ENCODE measurements at places on chromosomes 7 and 10.

GRCh38 chr7:69277366-69277765 is 320.9 kb upstream of the AUTS2 start:
- no peak for DNase-seq
- H3K27ac ChIP-seq, result no peak overlapping the region
- H3K27me3 ChIP-seq, result no peaks in the 10 kb centered on the region
- H3K4me1 ChIP-seq, result no peaks in the 10 kb centered on the region
- H3K4me3 ChIP-seq, result no peak overlapping the region

- no peak overlapping the region for H3K4me3 ChIP-seq
- H3K4me1 ChIP-seq, result no peaks in the 10 kb centered on the region
- H3K27me3 ChIP-seq, result no peaks in the 10 kb centered on the region
- H3K27ac ChIP-seq, result no peak overlapping the region
Observed at GRCh38 chr10:29600821-29601220, 34.0 kb downstream of the SVIL start.

GRCh38 chr7:39732837-39733804 is 109.7 kb downstream of the RALA start:
- H3K4me1 ChIP-seq, result peaks cover 28% of the 10 kb centered on the region
- no peaks in the 10 kb centered on the region for H3K27me3 ChIP-seq
- H3K4me3 ChIP-seq, result peak overlapping the region; percentile 92
- DNase-seq, result peak; percentile 95
- peak overlapping the region; percentile 98 for H3K27ac ChIP-seq

GRCh38 chr7:139767561-139767982 is 10.2 kb downstream of the HIPK2 start:
- H3K4me1 ChIP-seq, result peaks cover 50% of the 10 kb centered on the region
- peak overlapping the region; percentile 58 for H3K4me3 ChIP-seq
- DNase-seq, result no peak
- peaks cover 7% of the 10 kb centered on the region for H3K36me3 ChIP-seq
- peak overlapping the region; percentile 90 for H3K27ac ChIP-seq

GRCh38 chr10:659688-660141 is 29.8 kb downstream of the DIP2C start:
- no peaks in the 10 kb centered on the region for H3K36me3 ChIP-seq
- H3K27me3 ChIP-seq, result peaks cover 15% of the 10 kb centered on the region
- no peak overlapping the region for H3K4me3 ChIP-seq
- DNase-seq, result no peak
- H3K27ac ChIP-seq, result no peak overlapping the region

- peaks cover 3% of the 10 kb centered on the region for H3K36me3 ChIP-seq
- H3K27ac ChIP-seq, result no peak overlapping the region
- no peak overlapping the region for H3K4me3 ChIP-seq
- no peak for DNase-seq
- peaks cover 40% of the 10 kb centered on the region for H3K27me3 ChIP-seq
Observed at GRCh38 chr7:142300689-142301088, 42.8 kb upstream of the PRSS58 start.

DNA sequence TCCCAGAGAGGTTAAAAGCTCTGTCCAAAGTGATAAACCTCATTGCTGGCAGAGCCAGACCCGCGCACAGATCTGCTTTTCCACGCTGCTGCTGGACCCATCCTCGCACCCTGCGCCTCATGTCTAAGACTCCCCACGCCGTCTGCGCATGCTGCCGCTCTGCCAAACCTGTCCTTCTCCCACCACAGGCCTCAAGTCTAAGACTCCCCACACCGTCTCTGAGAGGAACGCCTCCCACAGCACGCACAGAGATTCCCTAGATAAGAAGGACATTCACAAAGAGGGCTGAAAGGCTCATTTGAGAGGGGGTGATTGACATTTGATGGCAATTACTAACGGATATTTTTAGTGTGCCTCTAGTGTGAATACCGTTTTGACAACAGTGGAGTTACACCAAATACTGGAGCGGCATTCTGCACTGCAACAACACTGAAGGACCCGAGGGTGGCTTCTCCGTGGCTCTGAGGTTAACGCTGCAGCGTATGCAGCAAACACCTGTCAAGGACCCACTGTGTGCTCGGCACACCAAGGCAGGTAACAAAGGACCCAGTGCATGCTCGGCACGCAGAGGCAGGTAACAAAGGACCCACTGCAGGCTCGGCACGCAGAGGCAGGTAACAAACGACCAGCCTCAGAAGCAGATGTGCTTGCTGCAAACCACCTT is 231.4 kb downstream of the DNAJB6 start:
- H3K36me3 ChIP-seq, result peaks cover 12% of the 10 kb centered on the region
- H3K4me3 ChIP-seq, result peak overlapping the region; percentile 99
- DNase-seq, result no peak
- peaks cover 17% of the 10 kb centered on the region for H3K4me1 ChIP-seq

DNA sequence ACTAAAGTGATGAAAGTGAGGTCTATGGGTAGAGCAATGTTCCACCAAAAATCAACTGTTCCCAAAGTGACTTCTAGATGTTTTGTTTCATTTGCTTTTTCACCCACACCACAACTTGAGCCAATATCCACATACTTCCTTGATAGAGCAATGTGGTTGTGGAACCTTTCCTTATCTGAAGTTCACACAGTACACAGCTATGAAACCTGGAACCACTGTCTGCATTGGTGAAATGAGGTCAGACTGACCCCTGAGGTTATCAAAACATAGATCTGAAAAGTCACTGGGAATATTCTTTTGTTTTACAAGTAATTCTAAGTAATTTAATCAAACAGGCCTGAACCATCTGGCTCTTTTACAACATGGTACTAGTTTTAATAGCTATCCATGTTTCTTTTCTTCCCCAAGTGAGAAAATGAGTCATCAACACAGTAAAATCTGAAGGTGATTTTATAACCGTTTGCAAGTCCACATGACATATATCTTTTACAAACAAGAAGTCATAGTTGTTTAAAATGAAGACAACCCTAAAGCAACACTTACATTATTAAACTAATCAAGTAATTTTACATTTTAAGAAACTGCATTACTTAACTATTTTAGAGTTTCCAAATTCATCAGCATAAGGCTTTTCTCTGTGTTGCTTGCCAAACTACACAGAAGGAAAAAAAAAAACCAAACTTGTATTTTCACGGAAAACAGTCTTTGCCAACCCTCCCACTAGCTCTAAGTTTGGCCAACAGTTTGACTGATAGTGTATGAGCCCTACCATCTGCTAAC is 80.3 kb downstream of the LRRC17 start:
- peaks cover 4% of the 10 kb centered on the region for H3K27me3 ChIP-seq
- H3K4me1 ChIP-seq, result no peaks in the 10 kb centered on the region
- no peak for DNase-seq
- H3K36me3 ChIP-seq, result no peaks in the 10 kb centered on the region
- no peak overlapping the region for H3K4me3 ChIP-seq

GRCh38 chr10:124020981-124021815 is 72.2 kb downstream of the CHST15 start:
- no peak overlapping the region for H3K27ac ChIP-seq
- DNase-seq, result no peak
- H3K27me3 ChIP-seq, result peaks cover 58% of the 10 kb centered on the region
- no peaks in the 10 kb centered on the region for H3K4me1 ChIP-seq

GRCh38 chr7:40805361-40805760 is 670.6 kb downstream of the SUGCT start:
- no peak for DNase-seq
- H3K4me1 ChIP-seq, result no peaks in the 10 kb centered on the region
- H3K27me3 ChIP-seq, result no peaks in the 10 kb centered on the region
- no peak overlapping the region for H3K4me3 ChIP-seq
- no peak overlapping the region for H3K27ac ChIP-seq
- H3K36me3 ChIP-seq, result no peaks in the 10 kb centered on the region

- no peaks in the 10 kb centered on the region for H3K4me1 ChIP-seq
- no peak overlapping the region for H3K4me3 ChIP-seq
- peaks cover 28% of the 10 kb centered on the region for H3K27me3 ChIP-seq
- no peak overlapping the region for H3K27ac ChIP-seq
- DNase-seq, result no peak
Observed at GRCh38 chr7:154817224-154817896, 185.6 kb downstream of the PAXIP1 start.

DNA sequence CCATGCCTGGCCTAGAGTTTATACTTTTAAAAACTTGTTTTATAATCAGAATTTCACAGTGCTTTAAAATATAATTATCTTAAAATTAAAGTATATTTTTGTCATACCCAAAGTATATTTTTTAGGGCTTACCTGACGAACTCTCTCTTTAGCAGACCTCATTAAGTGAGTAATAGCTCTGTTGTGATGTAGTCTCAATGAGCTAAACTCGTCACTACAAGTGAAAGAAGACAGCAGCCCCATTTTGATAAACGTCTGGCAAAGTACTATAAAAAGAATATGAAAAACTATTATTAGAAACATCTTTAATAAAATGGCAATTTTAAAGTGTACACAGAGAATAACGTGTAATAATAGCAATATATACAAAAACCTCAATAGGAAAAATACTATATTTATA is 18.6 kb downstream of the ANKRD61 start:
- peaks cover 6% of the 10 kb centered on the region for H3K4me1 ChIP-seq
- H3K36me3 ChIP-seq, result peaks cover 91% of the 10 kb centered on the region
- no peak for DNase-seq
- no peaks in the 10 kb centered on the region for H3K27me3 ChIP-seq
- no peak overlapping the region for H3K27ac ChIP-seq

- no peaks in the 10 kb centered on the region for H3K36me3 ChIP-seq
- H3K4me3 ChIP-seq, result no peak overlapping the region
- no peak for DNase-seq
- H3K27ac ChIP-seq, result no peak overlapping the region
Observed at GRCh38 chr10:51010977-51011376, 63.3 kb upstream of the PRKG1 start.

GRCh38 chr7:97016381-97017191 is 8.0 kb downstream of the DLX5 start:
- peaks cover 15% of the 10 kb centered on the region for H3K4me1 ChIP-seq
- H3K27me3 ChIP-seq, result peaks cover 100% of the 10 kb centered on the region
- H3K36me3 ChIP-seq, result no peaks in the 10 kb centered on the region
- DNase-seq, result no peak
- H3K27ac ChIP-seq, result no peak overlapping the region
- H3K4me3 ChIP-seq, result no peak overlapping the region

DNA sequence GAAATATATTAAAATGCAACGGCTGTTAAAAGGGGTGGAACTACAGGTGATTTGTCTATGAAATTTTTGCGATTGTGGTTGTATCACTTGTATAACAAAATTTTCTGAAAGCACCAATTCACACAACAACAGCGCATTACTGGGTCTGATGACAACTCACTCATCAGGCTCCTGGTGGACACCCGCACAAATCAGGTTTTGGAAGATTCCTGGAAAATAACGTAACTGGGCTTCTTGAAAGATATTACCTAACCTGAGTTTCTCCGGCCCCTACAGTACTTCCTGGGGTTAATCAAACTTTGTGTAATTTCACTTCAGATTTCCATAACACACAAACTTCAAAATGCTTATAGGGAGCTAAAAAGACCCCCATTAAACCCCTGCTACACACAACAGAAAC is 7.6 kb downstream of the SNX8 start:
- H3K4me3 ChIP-seq, result no peak overlapping the region
- H3K4me1 ChIP-seq, result no peaks in the 10 kb centered on the region
- H3K27ac ChIP-seq, result no peak overlapping the region
- H3K36me3 ChIP-seq, result peaks cover 4% of the 10 kb centered on the region

DNA sequence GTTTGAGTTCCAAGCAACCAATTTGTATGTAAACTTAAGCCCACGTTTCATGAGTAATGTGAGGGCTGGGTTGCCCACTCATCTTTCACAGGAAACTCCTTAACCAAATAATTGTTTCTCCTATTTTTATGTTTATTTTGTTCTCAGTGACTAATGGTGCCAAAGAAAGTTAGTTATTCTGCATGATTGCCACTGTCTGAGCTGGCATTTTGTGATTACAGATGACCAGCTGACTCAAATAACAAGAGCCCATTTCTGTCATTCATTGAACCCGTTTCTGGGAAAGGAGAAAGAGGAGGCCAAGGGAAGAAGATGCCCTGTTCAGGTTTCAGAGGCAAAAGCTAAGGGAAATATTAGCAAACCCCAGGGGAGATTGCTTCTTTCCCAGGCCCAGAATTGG is 186.9 kb upstream of the MYO3A start:
- H3K4me3 ChIP-seq, result no peak overlapping the region
- no peaks in the 10 kb centered on the region for H3K36me3 ChIP-seq
- no peaks in the 10 kb centered on the region for H3K27me3 ChIP-seq
- no peak for DNase-seq

DNA sequence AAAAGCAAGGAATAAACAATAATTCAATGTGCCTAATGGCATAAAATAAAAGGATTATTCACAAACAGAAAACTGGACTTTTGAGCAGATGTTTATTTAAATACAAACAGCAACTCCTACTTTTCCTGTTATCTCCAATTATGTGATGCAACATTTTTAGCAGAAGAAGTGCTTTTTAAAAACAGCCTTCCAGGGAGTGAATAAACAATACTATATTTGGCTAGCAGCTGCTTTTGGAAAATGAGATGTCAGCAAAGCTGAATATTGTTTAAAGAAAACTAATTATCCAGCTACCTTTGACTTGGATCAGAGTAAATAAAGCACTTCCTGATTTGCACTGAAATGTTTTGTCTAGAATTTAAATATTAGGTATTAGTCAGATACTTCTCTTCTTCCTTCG is 23.2 kb downstream of the CDK1 start:
- no peak overlapping the region for H3K4me3 ChIP-seq
- no peak overlapping the region for H3K27ac ChIP-seq
- no peaks in the 10 kb centered on the region for H3K4me1 ChIP-seq
- no peak for DNase-seq

DNA sequence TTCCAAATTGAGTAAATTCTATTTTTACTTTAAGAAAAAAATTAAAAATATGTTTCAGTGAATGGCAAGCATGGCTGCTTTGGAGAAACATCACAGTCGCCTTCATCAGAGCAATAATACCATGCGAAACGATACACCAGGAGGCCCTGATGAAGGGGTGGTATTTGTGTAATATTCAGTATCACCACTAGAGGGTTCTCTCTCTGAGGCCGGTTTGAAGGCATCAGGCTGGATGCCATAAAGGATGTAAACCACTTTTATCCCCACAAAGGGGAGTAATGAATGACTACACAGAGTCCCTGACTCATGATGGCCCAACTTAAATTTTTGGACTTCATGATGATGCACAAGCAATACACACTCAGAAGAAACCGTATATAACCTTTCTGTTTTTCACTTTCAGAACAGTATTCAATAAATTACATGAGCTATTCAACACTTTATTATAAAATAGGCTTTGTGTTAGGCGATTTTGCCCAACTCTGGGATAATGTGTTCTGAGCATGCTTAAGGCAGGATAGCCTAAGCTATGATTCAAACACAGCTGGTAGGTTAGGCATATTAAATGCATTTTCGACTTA is 95.5 kb downstream of the PPP1R17 start:
- H3K4me1 ChIP-seq, result no peaks in the 10 kb centered on the region
- H3K27me3 ChIP-seq, result no peaks in the 10 kb centered on the region
- H3K36me3 ChIP-seq, result no peaks in the 10 kb centered on the region
- DNase-seq, result no peak

DNA sequence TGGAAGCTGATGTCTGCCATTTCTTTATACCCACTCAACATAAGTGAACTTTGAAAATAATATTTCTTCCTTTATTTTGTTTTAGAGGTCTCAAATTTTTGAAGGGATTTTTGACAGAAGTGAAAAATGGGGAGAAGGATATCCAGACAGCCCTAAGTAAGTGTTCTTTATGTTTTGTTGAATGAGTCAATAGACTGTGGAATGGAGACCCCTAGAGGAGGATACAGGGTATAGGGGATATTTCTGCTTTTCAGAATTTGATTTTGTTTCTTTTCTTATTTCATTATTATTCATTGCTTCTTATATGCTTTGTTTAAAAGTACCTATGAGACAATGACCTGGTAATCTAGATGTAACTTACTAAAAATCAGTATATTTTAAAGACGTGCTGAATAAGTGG is 34.4 kb downstream of the PLEKHA8 start:
- H3K36me3 ChIP-seq, result peaks cover 11% of the 10 kb centered on the region
- no peak overlapping the region for H3K4me3 ChIP-seq
- no peaks in the 10 kb centered on the region for H3K27me3 ChIP-seq
- no peaks in the 10 kb centered on the region for H3K4me1 ChIP-seq
- H3K27ac ChIP-seq, result no peak overlapping the region

Data from effector memory CD8-positive, alpha-beta T cell (primary cell).